Large intestine (tissue), 12 donors: ENCODE measurements at places on chromosomes 11 and 22.

DNA sequence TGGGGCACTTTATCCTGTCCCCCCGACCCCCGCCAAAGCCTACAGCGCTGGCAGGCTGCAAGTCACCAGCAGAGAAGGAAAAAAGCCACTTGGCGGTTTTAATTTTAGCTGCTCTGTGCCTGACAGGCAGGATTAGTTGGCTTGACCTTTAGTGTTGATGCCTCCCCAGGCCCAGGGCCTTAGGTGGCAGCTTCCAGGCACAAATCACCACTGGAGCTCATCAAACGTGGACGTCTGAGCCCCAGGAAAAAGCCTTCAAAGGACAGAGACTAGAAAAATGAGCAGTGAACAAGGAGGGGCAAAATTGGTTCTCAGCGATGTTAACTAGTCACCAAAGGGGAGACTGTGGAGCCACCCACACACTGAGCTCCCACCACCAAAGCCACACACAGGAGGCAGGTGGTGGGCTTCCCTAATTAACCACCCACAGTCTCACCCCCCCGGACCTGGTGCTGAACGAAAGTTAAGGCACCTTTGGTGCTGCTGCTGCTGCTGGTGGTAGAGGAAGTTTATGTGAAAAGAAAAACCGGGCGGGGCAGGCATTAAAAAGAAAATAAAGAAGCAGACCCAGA, 4.4 kb upstream of the PYGM start:
- peaks cover 5% of the 10 kb centered on the region for H3K4me1 ChIP-seq
- H3K27ac ChIP-seq, result no peak overlapping the region
- peaks cover 67% of the 10 kb centered on the region for H3K36me3 ChIP-seq
- no peak for DNase-seq
- no peaks in the 10 kb centered on the region for H3K27me3 ChIP-seq
- no peak overlapping the region for H3K4me3 ChIP-seq

- H3K4me3 ChIP-seq, result no peak overlapping the region
- peaks cover 17% of the 10 kb centered on the region for H3K27me3 ChIP-seq
- H3K27ac ChIP-seq, result no peak overlapping the region
- H3K4me1 ChIP-seq, result peaks cover 15% of the 10 kb centered on the region
Observed at GRCh38 chr11:10309163-10310093, 4.6 kb downstream of the ADM start.

- no peaks in the 10 kb centered on the region for H3K27me3 ChIP-seq
- H3K27ac ChIP-seq, result peak overlapping the region; percentile 24
- peaks cover 11% of the 10 kb centered on the region for H3K36me3 ChIP-seq
- H3K4me1 ChIP-seq, result peaks cover 10% of the 10 kb centered on the region
- no peak for DNase-seq
Observed at GRCh38 chr11:72072348-72072747, 8.0 kb downstream of the NUMA1 start.

DNA sequence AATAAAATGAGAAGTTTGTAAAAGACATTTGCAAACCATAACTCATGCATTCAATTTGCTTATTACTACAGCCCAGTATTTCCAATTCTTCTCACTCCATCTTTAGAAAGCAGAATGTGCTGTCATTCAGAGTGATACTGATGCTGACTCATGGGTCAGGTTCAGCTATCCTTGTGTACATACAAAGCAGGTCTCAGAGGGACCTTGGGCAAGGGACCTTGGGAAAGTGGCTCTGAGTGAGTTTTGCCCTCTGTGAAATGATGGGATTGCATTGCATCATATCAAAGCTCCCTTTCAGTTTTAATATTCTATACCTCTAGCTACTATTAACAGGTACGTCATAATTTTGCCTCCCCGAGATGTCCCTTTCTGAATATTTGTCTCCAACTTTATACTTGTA, 848.7 kb downstream of the OPCML start:
- no peaks in the 10 kb centered on the region for H3K36me3 ChIP-seq
- no peak overlapping the region for H3K4me3 ChIP-seq
- H3K4me1 ChIP-seq, result no peaks in the 10 kb centered on the region
- H3K27me3 ChIP-seq, result no peaks in the 10 kb centered on the region
- DNase-seq, result no peak

GRCh38 chr11:10715571-10715970, 22.0 kb upstream of the IRAG1 start:
- H3K36me3 ChIP-seq, result no peaks in the 10 kb centered on the region
- no peaks in the 10 kb centered on the region for H3K27me3 ChIP-seq
- no peak overlapping the region for H3K4me3 ChIP-seq
- no peak overlapping the region for H3K27ac ChIP-seq

DNA sequence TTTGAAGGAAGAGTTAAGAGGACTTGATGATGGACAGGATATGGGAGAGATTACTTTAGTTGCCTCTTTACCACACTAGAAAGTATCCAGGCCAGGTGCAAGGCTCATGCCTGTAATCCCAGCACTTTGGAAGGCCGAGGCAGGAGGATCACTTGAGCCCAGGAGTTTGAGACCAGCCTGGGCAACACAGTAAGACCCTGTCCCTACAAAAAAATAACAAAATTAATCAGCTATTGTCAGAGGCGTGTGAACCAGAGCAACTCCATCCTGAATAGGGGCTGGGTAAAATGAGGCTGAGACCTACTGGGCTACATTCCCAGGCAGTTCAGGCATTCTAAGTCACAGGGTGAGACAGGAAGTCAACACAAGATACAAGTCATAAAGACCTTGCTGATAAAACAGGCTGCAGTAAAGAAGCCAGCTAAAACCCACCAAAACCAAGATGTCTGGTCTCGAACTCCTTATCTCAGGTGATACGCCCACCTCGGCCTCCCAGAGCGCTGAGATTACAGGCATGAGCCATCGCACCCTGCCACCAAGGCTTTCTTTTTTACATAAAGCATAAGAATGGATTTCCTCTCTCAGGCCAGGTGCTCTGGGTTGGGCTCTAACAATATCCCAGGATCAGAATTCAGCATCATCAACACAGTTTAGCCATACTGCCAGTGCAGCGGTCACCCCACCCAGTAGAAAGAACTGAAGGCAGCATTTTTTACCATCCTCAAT, 17.8 kb downstream of the PI4KA start:
- H3K4me3 ChIP-seq, result no peak overlapping the region
- DNase-seq, result peak; percentile 62
- peaks cover 3% of the 10 kb centered on the region for H3K36me3 ChIP-seq
- peaks cover 38% of the 10 kb centered on the region for H3K4me1 ChIP-seq

- no peaks in the 10 kb centered on the region for H3K27me3 ChIP-seq
- no peak overlapping the region for H3K4me3 ChIP-seq
- H3K4me1 ChIP-seq, result peaks cover 2% of the 10 kb centered on the region
- H3K36me3 ChIP-seq, result no peaks in the 10 kb centered on the region
- H3K27ac ChIP-seq, result no peak overlapping the region
Observed at GRCh38 chr11:71065841-71066240, 186.5 kb downstream of the SHANK2 start.

- H3K36me3 ChIP-seq, result peaks cover 7% of the 10 kb centered on the region
- H3K27me3 ChIP-seq, result no peaks in the 10 kb centered on the region
- DNase-seq, result no peak
- H3K4me3 ChIP-seq, result no peak overlapping the region
- no peak overlapping the region for H3K27ac ChIP-seq
Observed at GRCh38 chr11:90218606-90219005, 4.2 kb downstream of the CHORDC1 start.

DNA sequence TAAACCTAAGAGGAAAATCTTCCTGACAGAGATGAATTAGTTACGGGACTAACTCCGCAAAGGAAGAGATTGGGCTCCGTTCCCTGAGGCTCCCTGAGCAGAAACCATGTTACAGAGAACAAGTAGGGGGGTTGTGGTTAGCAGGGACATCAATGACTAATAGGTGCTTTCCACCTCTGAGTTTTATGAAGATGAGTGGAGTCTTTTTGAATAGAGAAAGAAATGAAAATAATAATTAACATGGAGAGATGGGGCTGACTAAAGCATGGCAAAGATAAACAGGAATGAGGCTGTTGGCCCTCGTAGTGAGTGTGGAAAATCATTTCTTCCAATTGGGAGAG, 47.5 kb upstream of the PICALM start:
- H3K4me1 ChIP-seq, result peaks cover 25% of the 10 kb centered on the region
- no peak overlapping the region for H3K27ac ChIP-seq
- H3K4me3 ChIP-seq, result no peak overlapping the region
- DNase-seq, result no peak
- H3K36me3 ChIP-seq, result no peaks in the 10 kb centered on the region
- H3K27me3 ChIP-seq, result no peaks in the 10 kb centered on the region

DNA sequence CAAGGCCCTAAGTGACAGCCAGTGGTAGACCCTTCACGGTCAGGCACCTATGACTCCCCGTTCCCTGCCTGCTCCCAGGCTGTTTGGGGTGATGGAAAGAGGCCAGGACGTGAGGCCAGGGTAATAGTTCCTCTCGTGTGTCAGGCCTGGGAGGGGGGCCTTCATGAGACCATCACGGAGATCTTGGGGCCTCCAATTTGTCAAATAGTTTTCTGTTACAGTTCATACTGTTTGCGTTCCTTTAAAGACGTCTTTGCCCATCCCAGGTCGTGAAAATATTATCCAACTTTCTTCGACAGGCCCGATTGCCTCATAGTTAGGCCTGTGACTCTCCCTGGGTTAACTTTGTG, 62.2 kb upstream of the KCNQ1OT1 start:
- DNase-seq, result no peak
- no peak overlapping the region for H3K4me3 ChIP-seq
- no peaks in the 10 kb centered on the region for H3K4me1 ChIP-seq
- no peaks in the 10 kb centered on the region for H3K27me3 ChIP-seq
- no peak overlapping the region for H3K27ac ChIP-seq
- H3K36me3 ChIP-seq, result no peaks in the 10 kb centered on the region

- H3K36me3 ChIP-seq, result no peaks in the 10 kb centered on the region
- no peaks in the 10 kb centered on the region for H3K27me3 ChIP-seq
- no peak for DNase-seq
Observed at GRCh38 chr11:118339281-118339961, 3.1 kb downstream of the CD3D start.

- H3K4me3 ChIP-seq, result no peak overlapping the region
- no peaks in the 10 kb centered on the region for H3K4me1 ChIP-seq
- DNase-seq, result no peak
- H3K36me3 ChIP-seq, result peaks cover 43% of the 10 kb centered on the region
- H3K27me3 ChIP-seq, result no peaks in the 10 kb centered on the region
Observed at GRCh38 chr11:63826471-63827190, 12.3 kb upstream of the MARK2 start.

- H3K4me3 ChIP-seq, result no peak overlapping the region
- H3K4me1 ChIP-seq, result no peaks in the 10 kb centered on the region
- H3K27me3 ChIP-seq, result no peaks in the 10 kb centered on the region
- no peak overlapping the region for H3K27ac ChIP-seq
- DNase-seq, result no peak
Observed at GRCh38 chr11:15107730-15108515, 6.8 kb upstream of the INSC start.

DNA sequence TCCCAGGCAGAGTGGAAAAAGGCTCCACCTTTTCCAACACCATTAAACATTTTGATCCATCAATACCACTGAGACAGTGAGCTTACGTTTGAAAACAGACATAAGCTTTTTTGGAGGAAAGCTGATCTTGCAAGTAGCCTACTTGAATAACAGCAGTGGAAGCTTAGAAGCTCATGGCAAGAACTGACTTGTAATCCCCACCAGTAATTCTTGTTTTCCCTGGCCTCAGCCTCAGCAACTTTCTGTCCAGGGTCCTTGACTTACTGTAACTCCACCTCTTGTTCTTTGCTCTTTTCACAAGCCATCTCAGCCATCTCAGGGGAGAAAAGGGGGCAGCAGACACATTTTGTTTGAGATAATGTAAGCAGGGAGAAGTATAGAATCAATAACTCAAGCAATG, 12.3 kb upstream of the MPZL2 start:
- H3K27ac ChIP-seq, result no peak overlapping the region
- no peaks in the 10 kb centered on the region for H3K36me3 ChIP-seq
- H3K27me3 ChIP-seq, result no peaks in the 10 kb centered on the region
- DNase-seq, result no peak
- no peak overlapping the region for H3K4me3 ChIP-seq
- no peaks in the 10 kb centered on the region for H3K4me1 ChIP-seq

DNA sequence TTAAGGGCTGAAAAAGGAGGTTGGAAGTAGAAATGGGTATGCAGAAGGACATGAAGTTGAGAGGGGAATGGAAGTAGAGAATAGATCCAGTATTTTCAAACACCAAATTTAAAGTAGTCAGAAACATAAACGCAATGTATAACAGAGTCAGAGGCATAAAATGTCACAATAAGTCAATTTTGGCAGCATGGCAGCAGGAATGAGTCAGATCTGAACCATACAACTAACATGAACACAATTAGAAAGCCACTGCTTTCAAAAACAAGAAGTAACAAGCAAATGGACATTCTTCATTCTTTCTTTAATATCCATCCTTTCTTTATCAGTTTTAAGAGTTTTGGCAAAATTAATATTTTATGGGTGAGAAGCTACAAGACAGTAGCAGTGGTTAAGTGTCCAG, 2.5 kb downstream of the CHORDC1 start:
- no peak overlapping the region for H3K27ac ChIP-seq
- no peak for DNase-seq
- H3K36me3 ChIP-seq, result peaks cover 3% of the 10 kb centered on the region
- no peak overlapping the region for H3K4me3 ChIP-seq
- H3K27me3 ChIP-seq, result no peaks in the 10 kb centered on the region

DNA sequence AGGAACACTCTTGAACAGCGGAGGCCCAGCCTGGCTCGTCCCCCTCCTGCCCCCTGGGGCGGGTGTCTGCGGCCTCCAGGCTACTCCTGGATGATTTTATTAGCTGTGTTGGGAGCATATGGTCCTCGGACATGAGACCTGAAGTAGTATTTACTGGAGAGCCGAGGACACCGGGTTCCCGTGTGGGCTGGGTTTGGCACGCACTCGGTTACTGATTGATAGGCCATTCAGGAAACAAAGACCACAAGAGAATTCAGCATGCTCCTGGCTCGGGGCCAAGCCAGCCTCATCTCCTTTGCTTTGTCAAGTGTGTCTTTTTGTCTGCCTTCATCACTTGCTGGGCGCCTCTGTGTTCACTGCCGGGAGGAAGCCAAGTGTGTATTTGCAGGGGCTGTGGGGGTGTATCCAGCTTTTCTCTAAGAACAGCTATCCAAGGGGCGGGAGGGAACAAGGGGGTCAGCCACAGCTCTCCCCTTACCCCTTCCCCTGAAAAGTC, 9.7 kb downstream of the FXYD2 start:
- DNase-seq, result peak; percentile 96
- no peaks in the 10 kb centered on the region for H3K36me3 ChIP-seq
- H3K4me1 ChIP-seq, result peaks cover 59% of the 10 kb centered on the region
- H3K27me3 ChIP-seq, result no peaks in the 10 kb centered on the region
- peak overlapping the region; percentile 85 for H3K27ac ChIP-seq

- H3K4me3 ChIP-seq, result no peak overlapping the region
- H3K36me3 ChIP-seq, result no peaks in the 10 kb centered on the region
- H3K4me1 ChIP-seq, result no peaks in the 10 kb centered on the region
Observed at GRCh38 chr11:79237091-79237490, 203.7 kb downstream of the TENM4 start.

GRCh38 chr11:64865286-64866172, 12.9 kb downstream of the EHD1 start:
- peak overlapping the region; percentile 93 for H3K27ac ChIP-seq
- no peak overlapping the region for H3K4me3 ChIP-seq
- H3K4me1 ChIP-seq, result peaks cover 69% of the 10 kb centered on the region
- H3K27me3 ChIP-seq, result no peaks in the 10 kb centered on the region
- H3K36me3 ChIP-seq, result peaks cover 34% of the 10 kb centered on the region
